HCT116 (cell line): ENCODE measurements at places on chromosomes 1 and 21.
A peak's percentile ranks its signal among the peaks of the same experiment; 100 is the strongest.

DNA sequence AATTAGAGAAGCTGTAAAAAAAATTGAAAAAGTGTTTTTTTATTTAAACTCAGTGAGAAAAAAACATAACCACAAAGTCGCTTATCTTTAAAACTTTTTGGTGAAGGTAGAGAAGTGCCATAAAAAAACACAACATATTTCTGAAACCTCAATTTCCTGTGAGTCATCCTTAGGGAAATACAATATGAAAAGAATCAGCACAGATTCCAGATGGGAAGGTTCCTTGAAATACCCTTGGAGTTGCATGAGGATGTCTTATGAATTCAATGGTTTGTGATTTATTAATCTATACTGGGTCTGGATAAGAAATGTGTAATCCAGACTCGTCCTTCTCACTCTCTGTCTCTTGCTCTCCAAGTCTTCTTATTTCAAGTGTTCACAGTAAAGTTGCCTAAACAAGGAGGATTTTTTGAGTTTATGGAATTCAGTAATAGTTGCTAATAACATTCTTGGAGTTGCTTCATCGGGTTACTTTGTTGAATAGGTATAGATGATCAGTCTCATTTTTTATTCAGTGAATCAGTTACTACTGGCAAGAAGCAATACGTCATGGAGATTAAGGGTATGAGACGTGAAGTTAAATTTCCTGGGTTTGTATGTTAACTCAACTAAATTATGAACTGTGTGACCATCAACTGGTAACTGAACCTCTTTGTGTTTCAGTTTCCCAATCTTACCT, 191.4 kb downstream of the KCNK2 start:
- peak; percentile 3 for DNase-seq

DNA sequence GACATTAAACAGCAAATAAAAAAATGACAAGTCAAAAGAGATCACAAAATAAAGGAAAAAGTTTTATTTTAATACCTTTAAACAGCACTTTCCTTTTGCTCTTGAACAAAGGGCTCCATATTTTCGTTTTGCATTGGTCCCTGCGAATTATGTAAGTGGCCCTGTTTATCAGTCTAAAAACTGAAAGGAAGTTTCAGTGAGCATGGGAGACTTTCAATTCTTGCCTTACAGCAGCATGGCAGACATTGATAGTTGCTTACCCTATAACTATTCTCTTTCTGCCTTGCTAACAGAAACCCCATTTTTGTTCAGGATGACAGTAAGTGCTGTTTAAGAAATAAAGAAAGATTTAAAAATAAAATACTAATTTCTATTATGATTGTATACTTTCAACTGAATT, 5.2 kb upstream of the SH3GLB1 start:
- no peak for DNase-seq

- no peak for DNase-seq
Observed at GRCh38 chr1:118995312-118996016, 7.3 kb upstream of the TBX15 start.

DNA sequence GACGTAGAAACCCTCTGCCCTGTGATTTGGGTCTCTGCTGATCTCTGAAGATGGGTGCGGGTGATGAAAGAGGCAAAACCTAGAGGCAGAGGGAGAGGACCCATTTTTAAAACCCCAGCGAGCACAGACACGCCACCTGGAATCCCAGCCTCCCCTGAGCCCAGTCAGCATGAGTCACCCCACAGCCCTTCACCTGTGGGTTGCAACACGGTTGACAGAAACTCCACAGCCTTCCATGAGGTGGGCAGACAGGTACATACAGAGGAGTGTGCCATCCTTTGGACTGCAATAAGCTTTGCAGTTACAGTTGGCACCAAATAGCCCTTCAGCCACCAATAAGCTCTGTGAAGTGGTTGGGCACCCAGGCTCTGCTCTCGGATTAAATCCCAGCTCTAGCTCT, 2.1 kb upstream of the GRHL3 start:
- no peak for DNase-seq

- DNase-seq, result no peak
Observed at GRCh38 chr1:100122177-100122576, 10.6 kb downstream of the SASS6 start.
